Calu3 (cell line): ENCODE measurements at places on chromosomes 11 and 22. TPM values are rescaled to one million over a fixed set of nuclear protein-coding genes. Genes with fewer than 3 reads are reported as not detected.

DNA sequence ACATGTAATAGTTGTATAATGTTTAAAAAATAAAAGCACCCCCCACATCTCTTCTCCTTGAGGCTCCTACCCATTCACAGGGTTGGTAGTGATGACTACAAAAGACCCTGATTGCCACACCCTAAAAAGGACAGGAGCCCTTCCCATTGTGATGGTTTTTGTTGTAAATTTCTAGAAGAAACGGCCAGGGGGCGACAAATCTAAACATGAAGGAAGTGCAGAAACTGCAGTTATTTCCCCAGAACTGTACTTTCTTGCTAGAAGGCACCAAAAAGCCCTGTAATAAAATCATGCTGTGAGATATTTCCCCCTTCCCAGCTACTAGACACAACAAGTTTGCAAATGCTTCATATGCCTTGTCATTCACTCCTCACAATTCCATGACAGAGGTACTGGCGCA, 10.8 kb downstream of the PRR5L start:
- no peak for DNase-seq

SCUBE2 gene
- not detected in 2 replicates for total RNA-seq

- no peak for DNase-seq
These were observed 5.5 kb downstream of the NPAT start for GRCh38 chr11:108216988-108217387.

DNA sequence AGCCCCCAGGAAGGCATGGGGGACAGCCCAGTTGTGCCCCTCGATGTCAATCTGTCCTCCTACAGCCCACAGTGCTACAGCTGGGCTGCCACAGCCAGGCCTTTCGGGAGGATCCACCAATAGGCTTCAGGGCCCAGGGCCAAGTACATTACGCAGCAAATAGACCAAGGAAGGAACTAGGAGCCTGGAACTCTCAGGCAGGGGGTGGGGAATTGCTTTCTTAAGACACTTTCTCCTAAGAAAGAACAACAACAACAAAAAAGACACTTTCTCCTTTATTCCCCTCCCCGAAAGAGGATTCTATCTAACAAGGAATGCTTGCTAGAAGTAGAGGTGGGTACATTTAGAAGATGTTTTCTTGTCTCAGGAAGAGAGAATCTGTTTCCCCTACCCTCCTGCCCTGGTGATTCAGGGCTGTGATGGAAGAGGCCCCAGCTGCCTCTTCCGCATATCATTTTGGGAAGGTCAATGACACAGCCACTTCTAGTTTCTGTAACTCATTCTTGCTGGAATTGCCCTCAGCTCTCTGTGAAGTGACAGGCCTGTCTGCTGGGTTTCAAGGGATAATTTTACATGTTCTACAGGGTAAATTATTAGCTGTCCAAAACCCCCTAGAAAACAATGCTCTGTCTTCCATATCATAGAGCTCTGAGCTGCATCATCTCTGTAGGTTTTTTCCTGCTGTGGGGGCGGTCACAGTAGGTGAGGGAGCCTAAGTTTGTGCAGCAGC, 6.0 kb upstream of the MALAT1 start:
- no peak for DNase-seq

OR52A1 gene
- total RNA-seq: not detected in 2 replicates

KCNJ1 gene
- total RNA-seq: 0.17 TPM in 1 of 2 replicates, not detected in the other

DNA sequence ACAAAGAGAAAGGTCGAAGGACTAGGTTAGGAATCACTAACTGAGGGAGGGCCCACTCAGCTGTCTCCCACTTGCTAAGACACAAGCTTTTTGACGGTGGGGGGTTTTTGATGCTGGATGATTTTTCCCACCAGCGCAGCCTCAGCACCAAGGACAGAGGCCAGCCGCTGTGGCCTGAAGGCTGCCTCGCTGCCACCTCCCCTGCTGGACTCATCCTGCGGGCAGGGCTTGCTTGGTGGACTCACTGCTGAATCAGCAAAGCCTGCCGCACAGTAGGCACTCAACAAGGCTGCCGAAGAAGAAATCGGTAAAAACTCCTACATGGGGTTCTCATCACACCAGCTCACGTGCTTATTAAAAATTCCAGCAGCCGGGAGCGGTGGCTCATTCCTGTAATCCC, 2.6 kb downstream of the ALG12 start:
- no peak for DNase-seq

- DNase-seq: no peak
These were observed 172.4 kb downstream of the CASP12 start for GRCh38 chr11:104725796-104726408.

DNA sequence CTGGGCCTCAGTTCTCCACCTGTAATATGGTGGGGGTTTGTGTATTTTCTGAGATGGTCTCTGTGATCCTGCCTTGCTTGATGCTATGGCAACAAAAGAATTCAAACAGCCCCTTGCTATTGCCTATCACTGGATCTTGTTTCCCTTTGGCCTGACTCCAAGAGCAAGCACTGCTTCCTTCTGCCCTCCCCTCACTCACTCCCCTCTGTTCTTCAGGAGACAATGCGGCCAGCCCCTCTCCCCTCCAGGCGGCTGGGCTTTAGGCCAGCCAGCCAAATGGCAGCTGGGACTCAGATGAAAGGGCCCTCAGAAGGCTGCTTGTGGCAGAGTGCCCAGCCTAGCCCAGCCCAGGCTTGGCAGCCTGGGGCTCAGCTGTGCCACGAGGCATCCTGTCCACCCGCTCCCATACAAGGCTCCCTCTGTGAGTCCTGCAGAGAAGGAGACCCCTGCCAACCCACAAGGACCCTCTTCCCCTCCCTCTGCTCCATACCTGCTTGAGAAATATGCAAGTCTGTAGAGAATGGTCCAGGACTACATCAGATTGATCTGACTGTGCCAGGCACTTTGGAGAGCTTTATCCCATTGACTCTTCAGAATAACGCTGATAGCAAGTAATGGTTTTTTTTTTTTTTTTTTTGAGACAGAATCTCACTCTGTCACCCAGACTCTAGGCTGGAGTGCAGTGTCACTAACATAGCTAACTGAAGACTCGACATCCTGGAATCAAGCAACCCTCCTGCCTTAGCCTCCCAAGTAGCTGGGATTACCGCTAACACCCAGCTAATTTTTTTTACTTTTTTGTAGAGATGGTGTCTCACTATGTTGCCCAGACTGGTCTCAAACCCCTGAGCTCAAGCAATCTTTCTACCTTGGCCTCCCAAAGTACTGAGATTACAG, 7.6 kb upstream of the KCTD14 start:
- peak; percentile 83 for DNase-seq
